ENCODE measurements at places on chromosomes 1 and 21. TPM values are rescaled to one million over a fixed set of nuclear protein-coding genes. Genes with fewer than 3 reads are reported as not detected.

The USP24 gene
- total RNA-seq: 44.6 TPM

DNA sequence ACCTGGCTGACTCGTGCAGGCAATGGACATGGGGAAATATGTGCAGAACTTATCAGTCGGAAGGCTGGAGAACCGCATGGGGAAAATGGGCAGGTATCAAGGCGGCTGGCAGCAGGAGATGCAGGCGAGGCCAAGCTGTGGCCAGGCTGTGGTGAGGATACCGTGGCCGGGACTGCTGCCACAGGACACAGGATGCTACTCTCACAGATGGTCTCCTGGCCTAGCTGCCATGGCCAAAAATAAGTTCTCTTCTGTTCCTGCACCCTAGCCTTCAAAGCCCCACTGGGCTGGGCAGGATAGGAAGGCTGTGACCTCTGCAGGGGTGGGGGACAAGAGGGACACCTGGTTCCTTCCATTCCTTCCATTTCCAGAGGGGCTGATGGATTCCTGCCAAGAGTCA lies 26.4 kb downstream of the TEX35 start:
- no peak for DNase-seq

GRCh38 chr1:38559446-38560165 lies 300.0 kb downstream of the RRAGC start:
- DNase-seq: peak; percentile 58

- no peak for DNase-seq
Measured at GRCh38 chr1:218642033-218642948, 297.2 kb downstream of the TGFB2 start.

The TNFRSF8 gene
- 4.7 TPM for total RNA-seq

GRCh38 chr1:21853131-21853427 lies 41.0 kb downstream of the LDLRAD2 start:
- no peak for DNase-seq

DNA sequence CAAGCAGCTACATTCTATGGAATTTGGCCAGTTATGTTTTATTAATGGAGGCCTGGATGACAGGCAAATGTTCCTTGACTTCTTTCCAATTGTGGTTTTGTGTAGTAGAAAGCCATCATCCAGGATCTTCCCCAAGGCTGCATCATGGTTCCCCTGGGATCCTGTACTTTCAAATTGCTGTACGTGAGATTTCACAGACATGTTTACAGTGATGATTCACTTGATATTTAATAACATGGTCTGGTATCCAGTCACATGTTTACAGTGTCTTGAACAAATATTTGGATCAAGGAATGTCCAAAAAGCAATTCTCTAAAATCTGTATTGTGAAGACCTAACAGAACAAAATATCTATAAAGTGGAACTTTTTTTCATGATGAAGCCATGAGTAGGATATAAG lies 68.3 kb upstream of the ST6GALNAC3 start:
- no peak for DNase-seq

- no peak for DNase-seq
Measured at GRCh38 chr1:54980528-54981241, at the start of gene TMEM61. Gene TMEM61 (plus strand): TSS chr1:54980628. CDS start chr1:54981066, 438 bp downstream.

GRCh38 chr1:239912471-239912870 lies 179.2 kb upstream of the FMN2 start:
- no peak for DNase-seq

DNA sequence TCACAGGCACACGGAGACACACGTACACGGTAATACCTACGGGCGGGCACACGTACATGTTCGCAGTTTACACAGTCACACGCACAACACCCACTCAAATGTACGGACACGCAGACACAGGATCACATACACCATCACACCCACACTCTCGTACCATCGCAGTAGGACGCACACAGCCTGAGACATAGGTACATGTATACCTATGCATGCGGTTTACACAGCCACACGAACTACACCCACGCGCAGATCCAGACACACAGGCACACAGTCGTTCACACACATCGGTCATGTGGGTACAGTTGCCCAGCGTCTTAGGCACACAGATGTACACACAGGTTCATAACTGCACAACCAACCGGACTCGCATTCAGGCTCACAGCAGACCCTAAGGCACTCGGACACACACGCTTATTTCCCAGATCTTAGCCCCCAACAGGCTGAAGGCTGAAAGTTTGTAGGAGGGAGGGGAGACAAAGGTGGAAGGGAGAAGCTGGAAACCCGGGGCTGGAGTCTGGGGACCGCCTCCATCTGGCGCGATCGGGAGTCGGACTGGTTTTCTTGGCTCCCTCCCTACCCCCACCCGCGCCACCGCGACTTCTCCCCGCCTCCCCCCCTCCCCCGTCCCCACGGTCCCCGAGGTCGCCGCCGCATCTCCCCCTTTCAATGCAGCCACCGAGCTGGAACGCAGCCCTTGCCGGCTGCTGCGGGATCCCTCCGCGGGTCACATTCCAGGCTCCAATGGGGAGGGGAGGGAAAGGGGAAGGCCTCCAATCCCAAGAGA lies 51.9 kb upstream of the SYNC start:
- DNase-seq: peak; percentile 79

- no peak for DNase-seq
Measured at GRCh38 chr1:91015794-91016550, 5.9 kb downstream of the ZNF644 start.

- DNase-seq: peak; percentile 53
Measured at GRCh38 chr1:2311184-2312032, 79.9 kb downstream of the MORN1 start.

DNA sequence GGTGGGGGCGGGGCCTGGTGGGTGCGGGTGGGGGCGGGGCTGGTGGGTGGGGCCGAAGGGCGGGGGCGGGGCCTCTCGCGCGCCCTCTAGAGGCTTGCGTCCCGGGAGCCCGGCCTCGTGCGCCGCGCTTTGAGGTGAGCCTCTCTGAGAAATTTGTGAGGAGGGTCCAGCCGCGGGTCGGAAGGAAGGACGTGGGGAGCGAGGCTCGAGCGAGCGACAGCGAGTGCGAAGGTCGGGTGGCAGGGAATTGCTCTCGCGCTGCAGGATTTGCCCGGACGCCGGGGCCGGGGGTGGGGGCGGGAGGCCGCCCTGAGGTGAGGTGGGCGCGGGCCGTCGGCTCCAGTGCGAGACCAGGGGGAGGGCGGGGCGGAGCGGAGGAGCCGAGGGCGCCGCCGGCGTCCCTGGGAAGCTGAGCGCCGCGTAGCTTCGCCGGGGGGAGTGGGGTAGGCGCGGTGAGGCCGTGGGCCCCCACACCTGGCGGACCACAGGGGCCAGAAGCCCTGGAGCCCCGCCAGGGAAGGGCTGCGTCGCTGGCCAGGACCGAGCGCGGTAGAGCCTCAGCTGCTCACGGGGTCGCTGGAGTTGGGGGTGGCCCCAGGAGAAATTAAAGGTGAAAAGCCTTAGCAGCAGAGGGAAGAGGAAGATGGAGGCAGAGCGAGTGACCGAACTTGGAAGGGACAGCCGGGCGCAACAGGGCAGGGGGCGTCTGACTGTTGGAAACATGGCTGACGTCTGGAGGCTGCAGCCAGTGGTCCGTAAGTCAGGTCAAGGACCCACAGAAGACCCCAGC lies 754 bp upstream of the LSS start:
- no peak for DNase-seq

The SLC6A17 gene
- 2.2 TPM for total RNA-seq

DNA sequence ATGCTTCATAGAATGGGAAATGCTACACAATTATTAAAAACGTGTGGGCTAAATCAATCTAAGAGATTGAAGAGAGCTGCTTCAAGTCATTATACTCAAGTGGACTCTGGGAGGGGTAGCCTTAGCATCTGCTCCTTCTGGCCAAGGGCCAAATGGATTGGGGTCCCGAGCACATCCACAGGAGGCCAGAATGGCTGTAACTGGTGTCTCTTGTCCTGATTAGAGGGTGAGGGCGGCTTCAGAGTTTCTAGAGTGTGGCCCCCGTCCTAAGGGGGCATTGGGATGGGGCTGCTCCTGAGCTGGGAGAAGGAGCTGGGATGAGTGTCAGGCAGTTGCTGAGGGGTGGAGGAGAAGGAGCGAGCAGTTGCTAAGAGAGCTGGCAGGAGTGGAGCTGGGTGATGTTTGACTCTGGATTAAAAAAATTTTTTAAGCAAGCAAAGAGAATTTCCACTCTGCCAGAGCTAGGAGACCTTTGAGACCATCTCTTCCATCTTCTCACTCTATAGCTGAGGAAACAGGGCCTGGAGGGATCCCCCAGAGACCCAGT lies 71.3 kb upstream of the TLR5 start:
- no peak for DNase-seq

DNA sequence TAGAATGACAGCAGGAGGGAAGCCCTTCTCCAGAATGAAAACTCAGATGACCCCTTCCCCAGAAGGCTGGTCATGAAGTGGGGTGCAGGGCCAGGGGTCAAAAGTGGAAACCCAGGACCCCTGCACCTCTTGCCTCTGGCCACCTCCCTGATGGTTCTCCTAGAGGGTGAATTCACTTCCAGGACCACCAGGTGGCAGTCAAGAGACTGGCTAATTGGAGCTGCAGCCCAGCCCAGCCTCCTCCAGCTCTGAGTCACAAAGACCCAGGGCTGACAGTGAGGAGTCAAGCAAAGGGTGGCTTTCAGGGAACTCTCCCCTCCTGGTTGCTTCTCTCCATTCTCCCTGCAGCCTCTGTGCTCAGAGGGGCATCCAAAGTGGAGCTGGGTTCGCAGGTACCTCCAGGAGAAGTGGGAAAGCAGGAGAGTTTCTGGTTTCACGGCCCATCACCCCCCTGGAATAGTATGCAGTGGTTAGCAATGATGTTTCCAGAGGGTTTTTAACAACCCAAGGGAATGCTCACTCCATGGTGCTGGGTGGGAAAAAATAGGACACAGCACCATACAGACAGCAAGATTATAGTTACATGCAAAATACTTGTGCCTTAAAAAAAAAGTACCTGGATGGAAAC lies 6.1 kb upstream of the EPHB2 start:
- DNase-seq: peak; percentile 85

DNA sequence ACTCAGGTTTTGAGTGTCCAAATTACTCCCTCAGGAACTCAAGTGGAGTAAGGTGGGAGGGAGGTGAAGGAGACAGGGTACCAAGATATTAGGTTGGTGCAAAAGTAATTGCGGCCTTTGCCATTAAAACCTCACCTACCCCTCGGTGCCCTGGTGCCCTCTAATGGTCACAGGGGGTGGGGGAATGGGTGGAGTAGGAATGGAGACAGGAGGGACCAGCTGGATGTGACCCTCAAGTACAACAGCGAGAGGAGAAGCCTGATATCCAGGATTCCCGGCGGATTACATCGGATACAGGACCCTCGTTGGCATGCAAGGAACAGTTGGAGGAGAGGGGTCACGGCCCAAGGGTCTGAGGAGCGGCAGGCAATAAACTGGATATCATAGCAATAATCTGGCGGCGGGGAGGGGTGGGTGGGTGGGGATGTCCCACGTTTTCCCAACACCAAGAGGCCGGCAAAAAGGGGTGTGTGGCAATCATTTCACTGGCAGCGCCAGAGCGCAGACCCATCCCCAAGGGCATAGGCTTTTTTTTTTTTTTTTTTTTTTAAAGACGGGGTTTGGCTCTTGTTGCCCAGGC lies 4.3 kb upstream of the ZBTB7B start:
- no peak for DNase-seq

DNA sequence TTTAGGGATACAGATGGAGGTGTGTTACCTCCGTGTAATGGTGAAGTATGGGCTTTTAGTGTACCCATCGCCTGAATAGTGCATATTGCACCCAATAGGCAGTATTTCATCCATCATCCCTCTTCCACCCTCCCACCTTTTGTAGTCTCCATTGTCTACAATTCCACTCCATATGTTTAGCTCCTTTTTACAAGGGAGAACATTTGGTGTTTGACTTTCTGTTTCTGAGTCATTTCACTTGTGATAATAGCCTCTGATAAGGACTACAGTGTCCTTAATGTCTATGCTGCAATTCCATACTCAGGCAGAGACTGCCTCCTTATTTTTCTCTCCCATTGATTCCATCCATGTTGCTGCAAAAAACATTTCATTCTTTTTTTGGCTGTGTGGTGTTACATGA lies 48.7 kb downstream of the OVGP1 start:
- no peak for DNase-seq
